ENCODE measurements at places on chromosomes 11 and 22. TPM values are rescaled to one million over a fixed set of nuclear protein-coding genes. Genes with fewer than 3 reads are reported as not detected.

The PGA5 gene
- total RNA-seq: not detected

The CRYBB2 gene
- not detected for total RNA-seq

The GGT1 gene
- total RNA-seq: 53.5 TPM

The SHANK3 gene
- 1.2 TPM for total RNA-seq

The OR8A1 gene
- total RNA-seq: not detected

Measured in NCI-H460 (cell line).